Head of caudate nucleus (tissue), 42 donors: ENCODE measurements at places on chromosomes 4 and X.
A peak's percentile ranks its signal among the peaks of the same experiment; 100 is the strongest.

DNA sequence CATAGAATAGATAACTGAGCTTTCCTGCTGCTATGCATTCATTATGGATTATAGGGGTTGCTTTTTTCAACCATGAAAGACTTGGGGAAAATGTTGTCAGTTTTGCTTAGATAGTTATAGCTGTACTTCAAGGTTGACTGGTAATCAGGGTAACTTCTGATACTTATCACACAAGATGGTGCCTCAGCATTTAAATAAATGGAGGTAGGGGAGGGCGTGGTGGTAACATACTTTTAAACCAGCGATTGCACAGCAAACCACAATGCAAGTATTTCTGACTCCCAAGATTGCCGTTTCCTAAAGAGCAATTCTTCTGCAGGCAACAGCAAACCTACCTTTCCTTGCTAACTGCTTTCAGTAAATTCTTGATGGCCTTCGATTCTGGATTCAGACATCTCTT is 1.3 kb downstream of the CXCL10 start:
- no peak for DNase-seq

DNA sequence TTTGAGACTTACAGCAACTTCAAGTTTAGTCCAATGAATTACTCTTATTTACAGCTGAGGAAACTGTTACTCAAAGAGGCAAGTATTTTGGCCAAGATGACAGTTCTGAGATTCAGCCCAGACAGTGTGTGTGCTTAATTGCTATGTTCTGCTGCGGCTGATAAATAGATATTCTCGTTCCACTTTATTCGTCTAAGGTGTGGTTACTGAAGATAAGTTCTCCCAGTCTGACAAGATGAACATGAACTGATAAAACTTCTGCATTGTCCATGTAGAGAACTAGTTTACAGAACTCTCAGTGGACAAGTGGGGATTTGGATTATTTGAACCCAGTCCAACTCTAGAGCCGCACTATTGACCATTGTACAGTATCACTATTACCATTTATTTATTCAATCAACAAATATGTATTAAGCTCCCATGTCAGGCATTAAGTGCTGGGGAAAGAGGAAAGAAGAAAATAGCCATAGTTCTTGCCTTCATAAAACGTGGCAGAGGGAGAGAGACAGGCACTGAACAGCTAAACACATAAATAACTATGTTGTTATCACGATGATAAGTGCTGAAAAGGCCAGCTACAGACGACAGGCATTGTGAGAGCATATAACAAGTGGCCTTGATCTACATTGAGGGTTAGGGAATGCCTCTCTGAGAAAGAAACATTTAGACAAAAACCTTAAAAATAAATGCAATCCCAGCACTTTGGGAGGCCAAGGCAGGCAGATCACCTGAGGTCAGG is 4.0 kb upstream of the DHX15 start:
- DNase-seq = no peak

DNA sequence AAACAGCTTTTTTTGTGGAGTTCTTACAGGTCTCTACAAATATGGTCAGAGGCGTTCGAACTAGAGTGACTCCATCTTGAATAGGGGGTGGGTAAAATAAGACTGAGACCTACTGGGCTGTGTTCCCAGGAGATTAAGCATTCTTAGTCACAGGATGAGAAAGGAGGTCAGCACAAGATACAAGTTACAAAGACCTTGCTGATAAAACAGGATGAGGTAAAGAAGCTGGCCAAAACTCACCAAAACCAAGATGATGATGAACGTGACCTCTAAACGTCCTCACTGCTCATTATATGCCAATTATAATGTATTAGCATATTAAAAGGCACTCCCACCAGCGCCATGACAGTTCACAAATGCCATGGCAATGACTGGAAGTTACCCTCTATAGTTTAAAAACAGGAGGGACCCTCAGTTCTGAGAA is 42.8 kb upstream of the SPP1 start:
- no peak for DNase-seq

DNA sequence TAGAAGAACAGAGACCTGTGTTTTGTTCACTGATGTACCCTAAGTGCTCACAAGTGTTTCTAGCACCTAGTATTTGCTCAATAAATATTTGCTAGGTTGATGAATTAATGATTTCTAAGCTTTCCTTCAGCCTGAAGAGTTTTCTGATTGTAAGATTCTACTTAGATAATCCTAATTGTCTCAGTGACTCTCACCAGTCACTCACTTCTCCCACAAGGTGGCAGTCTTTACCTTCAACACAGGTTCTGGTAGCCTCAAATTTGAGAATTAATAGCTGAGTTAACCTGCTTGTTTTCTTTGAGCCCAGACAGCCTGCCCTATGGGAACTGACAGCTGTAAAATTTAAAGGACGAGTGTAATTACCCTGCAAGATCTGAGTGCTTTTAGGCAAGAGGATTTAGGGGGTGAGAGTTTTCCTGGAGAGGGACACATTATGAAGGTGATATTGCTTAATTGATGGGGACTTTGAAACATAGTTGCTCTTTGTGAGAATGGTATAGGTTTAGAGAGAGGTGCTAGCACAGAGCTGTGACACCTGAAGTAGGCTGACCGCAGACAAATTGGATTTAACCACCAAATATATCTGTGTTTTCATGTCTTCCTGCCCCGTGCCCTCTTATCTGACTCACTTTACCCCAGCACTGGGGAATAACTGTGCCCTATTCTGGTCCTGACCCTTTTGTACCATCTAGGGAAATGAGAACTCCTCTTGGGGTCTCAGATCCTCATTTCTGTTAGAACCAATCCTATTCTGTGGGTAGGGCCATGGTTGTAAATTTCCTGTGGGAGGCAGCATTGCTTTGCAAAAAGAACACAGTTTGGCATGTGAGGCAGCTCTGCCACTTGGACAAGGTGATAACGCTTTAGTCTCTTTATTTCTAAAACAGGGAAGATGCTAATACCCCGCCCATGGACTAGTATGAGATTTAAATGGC is 27.7 kb downstream of the CD38 start:
- DNase-seq = peak; percentile 55

DNA sequence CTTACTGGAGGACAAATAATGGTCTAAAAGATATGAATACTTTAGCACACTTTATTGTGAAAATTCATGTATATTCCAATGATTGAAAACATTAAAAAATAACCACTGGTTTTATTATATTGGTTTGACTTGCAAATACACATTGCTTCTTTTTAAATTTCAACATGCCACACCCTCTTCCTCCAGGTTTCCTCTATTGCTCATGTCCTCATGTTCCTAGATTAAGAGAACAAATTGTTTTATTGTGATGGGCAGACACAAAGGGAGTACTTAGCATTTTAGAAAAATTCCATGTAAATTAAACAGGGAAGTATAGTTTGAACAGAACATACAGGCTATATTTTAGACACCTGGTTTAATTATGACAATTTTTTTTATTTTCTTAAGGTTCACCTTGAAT is 230.6 kb upstream of the GPRIN3 start:
- no peak for DNase-seq

DNA sequence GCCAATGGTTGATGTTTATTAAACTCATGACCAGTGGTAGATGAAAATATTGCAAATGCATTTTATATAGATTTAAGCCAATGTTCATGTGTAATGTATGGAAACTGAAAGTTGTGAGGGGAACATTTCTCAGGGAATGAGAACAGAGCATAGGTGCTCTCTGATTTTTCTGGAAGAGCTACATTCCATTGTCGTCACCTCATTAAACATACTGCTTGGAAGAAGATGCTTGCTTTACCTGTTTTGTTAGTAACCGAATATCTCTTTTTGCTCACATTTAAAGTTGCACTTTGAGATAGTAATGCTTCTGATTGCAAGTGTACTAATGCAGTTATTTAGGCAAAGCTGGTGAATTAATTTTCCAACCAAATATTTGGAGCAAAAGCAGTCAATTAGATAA is 93.8 kb upstream of the CLCN4 start:
- DNase-seq = no peak

DNA sequence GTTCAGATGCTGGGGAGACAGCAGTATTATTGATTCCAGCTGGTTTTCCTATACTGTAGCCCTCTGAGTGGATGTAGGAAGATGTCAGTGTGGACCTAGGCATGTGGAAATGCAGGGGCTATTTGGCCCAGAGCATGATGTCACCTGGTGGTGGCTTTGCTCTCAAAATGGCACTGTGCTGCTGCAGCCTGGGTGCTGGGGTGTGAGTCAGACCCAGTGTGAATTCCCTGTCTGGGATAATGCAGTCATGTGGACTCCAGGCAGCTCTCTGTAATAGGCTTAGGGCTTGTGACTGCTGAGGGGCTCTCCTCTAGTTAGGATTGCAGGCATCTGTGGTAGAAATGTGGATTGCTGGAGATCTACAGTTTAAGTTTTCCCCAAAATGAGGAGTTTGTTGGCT is 70.7 kb downstream of the DCAF8L2 start:
- no peak for DNase-seq

GRCh38 chr4:151646322-151646721 is 114.5 kb downstream of the GATB start:
- no peak for DNase-seq

GRCh38 chrX:47838361-47838760 is 1.7 kb downstream of the ZNF81 start:
- no peak for DNase-seq

- no peak for DNase-seq
Measured at GRCh38 chrX:41921492-41922430, 1.6 kb downstream of the CASK start.

GRCh38 chrX:129931411-129932015 is 25.5 kb downstream of the UTP14A start:
- DNase-seq = peak; percentile 93

GRCh38 chr4:74023709-74024108 is 14.8 kb downstream of the CXCL3 start:
- DNase-seq = no peak

- no peak for DNase-seq
Measured at GRCh38 chr4:128358231-128358912, 70.8 kb upstream of the PGRMC2 start.

DNA sequence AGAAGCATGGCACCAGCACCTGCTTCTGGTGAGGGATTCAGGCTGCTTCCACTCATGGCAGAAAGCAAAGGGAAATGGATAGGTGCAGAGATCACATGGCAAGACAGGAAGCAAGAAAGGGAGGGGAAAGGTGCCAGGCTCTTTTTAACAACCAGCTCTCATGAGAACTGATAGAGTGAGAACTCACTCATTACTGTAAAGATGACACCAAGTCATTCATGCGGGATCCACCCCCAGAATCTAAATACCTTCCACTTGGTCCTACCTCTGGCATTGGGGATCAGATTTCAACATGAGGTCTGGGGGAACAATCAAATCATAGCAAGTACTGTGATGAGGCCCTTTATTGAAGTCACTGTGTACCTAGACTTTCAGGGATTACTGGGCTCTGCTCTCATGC is 72.0 kb upstream of the PRDM5 start:
- no peak for DNase-seq

DNA sequence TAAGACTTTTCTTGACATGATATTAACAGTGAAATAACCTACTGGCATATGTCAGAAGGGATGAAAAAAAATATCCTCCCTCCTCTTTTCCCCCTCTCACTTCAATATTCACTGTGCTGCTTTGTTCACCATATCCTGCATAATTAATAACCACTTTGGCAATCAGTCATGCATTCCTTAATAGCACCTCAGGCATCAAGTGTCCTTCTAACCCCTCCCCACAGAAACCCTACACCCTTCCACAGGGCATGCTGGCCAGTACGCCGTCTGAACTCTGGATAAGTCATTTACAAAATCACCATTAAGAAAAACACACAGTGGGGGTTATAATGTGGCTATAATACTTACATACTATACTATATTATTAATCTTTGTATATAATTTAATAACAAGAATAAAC is 165.9 kb downstream of the PDGFC start:
- DNase-seq = no peak

DNA sequence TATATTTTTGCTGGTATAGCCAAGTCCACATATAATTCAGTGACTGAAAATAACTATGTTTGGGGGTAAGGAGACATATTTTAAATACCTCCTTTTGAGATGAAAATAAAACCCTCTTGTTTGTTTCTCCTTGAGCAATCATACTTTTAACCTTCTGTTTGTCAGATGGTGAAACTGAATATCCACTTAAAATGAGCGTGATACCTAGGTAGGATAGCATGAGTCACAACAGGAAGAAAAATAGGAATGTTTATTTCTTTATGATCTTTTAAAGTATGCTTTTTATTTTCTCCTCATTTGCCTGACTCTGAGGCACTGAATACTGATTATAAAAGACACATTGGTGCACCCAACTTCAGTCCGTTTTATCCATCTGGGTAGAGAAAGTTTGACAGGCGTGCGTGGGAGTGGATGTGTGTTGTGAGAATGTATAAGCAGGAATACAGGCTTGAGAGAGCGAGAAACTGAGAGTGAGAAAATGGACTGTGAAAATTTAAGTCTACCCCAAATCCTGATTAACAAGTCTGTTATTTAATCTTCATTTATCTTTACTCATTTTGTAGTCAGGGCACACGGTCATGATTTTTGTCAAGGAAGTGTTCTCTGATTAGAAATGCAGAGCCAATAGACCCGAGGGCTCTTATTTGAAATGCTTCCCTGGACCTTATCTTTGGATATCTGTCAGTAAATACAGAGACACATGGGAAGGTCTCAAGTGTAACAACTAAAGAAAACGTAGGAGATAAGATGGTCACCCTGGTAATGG is 62.1 kb upstream of the ANTXR2 start:
- no peak for DNase-seq

- DNase-seq = no peak
Measured at GRCh38 chr4:42915484-42915883, 23.0 kb downstream of the GRXCR1 start.

- DNase-seq = no peak
Measured at GRCh38 chr4:26051240-26051639, 137.2 kb downstream of the SMIM20 start.

GRCh38 chr4:36269101-36269500 is 12.3 kb upstream of the DTHD1 start:
- DNase-seq = no peak

GRCh38 chrX:24169211-24169610 is 19.7 kb downstream of the ZFX start:
- DNase-seq = no peak

- no peak for DNase-seq
Measured at GRCh38 chr4:91058345-91058744, 931.2 kb downstream of the CCSER1 start.

DNA sequence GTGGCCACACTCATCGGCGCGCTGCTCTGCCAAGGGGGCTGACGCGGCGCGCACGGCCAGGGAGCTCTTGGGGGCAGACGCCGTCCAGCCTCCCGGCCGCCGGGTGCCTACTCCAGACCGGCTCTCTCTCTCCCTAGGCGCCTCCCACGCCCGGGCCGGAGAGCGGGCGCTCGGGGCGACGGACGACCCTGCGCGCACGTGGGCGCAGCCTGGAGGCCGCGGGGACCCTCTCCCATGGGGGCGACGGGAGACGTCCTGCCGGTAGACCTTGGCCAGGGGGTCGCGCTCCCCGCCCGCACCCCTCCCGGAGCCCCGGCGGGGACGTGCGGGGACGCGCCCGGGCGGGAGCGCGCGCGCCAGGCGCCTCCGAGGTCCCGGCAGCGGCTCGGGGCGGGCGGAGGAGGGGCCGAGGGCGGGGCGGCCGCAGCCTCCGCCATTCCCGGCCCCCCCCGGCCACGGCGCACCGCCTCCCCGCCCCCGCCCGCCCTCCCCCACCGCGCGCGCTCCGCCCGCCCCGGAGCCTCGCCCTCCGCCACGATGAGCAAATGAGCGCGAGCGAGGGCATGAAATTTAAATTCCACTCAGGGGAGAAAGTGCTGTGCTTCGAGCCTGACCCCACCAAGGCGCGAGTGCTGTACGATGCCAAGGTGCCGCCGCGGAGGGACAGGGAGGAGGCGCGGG is at the start of gene MSL3:
Gene MSL3 (plus strand): TSS at position 519 of the 681 bp plus-strand sequence. CDS start 27 bp downstream, at position 546.
- DNase-seq = peak; percentile 80

GRCh38 chrX:3145716-3146115 is 104.4 kb downstream of the ARSF start:
- DNase-seq = no peak

- no peak for DNase-seq
Measured at GRCh38 chr4:107292979-107293378, 256.9 kb upstream of the DKK2 start.
